ENCODE measurements at places on chromosomes 7 and 10.
A peak's percentile ranks its signal among the peaks of the same experiment; 100 is the strongest.

GRCh38 chr7:22125436-22125835 is 179.7 kb upstream of the CDCA7L start:
- DNase-seq = no peak

- DNase-seq = no peak
Measured at GRCh38 chr10:43822631-43823580, 174.2 kb upstream of the ZNF32 start.

GRCh38 chr10:60525716-60526585 is 136.3 kb upstream of the ANK3 start:
- DNase-seq = no peak

- DNase-seq = no peak
Measured at GRCh38 chr10:36254199-36254598, 612.1 kb upstream of the FZD8 start.

- no peak for DNase-seq
Measured at GRCh38 chr7:67588631-67589030, 592.0 kb downstream of the TYW1 start.

GRCh38 chr10:3873728-3874461 is 88.9 kb upstream of the KLF6 start:
- DNase-seq = no peak

- DNase-seq = no peak
Measured at GRCh38 chr10:12609435-12609834, 260.1 kb downstream of the CAMK1D start.

DNA sequence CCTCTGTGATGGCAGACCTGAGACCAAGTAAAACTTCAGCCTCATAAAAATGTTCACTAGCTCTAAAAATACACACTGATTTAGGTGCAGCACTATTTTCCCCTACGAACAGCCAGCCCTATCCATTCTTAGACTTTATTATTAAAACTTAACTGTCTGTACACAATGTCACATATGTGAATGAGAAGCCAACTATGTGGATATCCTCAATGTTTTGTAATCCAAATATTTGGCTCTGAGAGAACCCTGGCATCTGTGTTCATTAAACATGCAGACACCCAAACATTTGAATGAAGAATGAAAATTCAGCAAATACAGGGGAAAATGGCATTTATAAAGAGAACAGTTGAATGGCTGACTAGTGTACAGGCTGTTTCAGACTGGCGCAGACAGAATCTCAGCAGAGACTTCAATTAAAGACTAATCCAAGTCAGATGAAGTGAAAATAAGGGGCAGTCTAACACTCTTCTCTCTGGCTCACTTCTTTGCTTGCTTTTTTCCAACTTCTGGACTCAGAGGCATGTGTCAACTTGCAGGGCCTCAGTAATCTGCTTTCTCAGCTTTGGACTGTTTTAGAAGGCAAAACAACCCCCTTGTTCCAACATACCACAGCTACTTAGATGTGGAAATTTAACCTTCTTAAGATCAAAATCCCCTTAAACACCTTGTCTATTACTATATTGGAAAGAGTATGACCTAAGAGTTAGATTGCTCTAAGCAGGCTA is 47.4 kb upstream of the FAM180A start:
- peak; percentile 5 for DNase-seq

- DNase-seq = no peak
Measured at GRCh38 chr7:20464891-20465290, 134.2 kb downstream of the ITGB8 start.

DNA sequence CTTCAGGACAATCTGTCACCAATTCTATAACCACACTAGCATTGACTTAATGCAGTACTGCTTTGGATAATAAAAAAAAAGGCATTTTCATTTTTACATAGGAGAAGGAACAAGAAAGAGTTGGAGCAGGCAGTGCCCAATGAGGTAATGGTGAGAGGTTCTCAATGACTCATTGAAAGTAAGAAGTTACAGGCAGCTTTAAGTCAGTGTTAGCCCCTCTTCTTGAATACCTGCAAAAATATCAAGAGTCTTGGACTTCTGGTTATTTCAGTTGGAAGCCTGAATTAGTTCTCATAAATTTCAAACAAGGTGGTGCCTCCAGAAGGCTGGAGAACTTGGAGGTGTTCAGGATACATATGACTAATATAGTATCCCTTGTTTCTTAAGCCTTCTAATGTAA is 422.5 kb downstream of the HTR7 start:
- DNase-seq = no peak

DNA sequence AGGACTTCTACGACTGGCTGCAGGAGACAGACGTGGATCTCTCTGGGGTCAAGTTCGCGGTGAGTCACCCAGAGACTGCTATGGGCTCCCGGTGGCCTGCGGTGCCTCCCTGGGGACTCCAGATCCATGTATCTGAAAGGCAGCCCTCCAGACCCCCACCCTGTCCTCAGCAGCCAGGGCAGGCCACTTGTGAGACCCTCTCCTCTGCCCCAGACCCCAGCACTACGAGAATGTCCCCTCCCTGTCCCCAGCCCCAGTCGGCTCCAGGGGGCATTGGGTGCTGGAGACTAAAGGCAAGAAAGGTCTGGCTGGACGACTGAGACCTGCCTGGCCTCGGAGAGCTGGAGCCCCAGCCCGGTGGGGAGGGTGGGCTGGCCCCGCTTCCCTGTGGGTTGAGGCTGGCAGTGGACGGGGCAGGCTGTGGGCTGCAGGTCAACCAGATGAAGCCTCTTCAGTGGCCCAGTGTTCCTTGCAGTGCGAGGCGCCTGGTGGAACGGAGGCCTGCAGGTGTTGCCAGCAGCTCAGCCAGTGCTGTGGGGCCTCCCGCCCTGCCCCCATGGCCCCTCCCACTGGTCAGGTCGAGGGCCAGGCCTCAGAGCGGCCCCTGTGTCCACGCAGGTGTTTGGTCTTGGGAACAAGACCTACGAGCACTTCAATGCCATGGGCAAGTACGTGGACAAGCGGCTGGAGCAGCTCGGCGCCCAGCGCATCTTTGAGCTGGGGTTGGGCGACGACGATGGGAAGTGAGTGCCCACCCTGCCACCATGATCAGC is 13.8 kb downstream of the TMEM120A start:
- no peak for DNase-seq

- DNase-seq = no peak
Measured at GRCh38 chr10:45580371-45581215, 92.0 kb downstream of the ZFAND4 start.

DNA sequence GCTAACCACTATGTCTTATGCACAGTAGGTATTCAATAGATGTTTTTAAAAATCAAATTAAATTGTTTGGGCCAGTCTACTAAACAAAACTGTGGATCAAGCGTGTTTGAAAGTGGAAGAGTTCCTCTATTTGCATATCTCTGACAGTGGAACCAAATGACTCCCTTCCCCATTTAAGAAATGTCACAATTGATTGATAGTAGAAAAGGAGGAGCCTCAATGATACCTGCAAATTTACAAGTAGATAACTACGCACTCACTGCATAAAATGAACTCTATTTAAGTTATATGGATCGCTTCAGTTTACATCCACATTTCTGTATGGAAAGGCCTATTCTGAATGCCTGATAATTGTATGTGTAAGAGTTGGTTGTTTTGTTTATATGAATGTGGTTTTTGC is 163.3 kb upstream of the MTPN start:
- DNase-seq = no peak

GRCh38 chr7:68243128-68243527 is 1246.5 kb downstream of the TYW1 start:
- no peak for DNase-seq

- DNase-seq = peak; percentile 51
Measured at GRCh38 chr7:85630904-85631600, 444.2 kb upstream of the SEMA3D start.

- peak; percentile 35 for DNase-seq
Measured at GRCh38 chr10:115975506-115975905, 297.5 kb downstream of the GFRA1 start.

DNA sequence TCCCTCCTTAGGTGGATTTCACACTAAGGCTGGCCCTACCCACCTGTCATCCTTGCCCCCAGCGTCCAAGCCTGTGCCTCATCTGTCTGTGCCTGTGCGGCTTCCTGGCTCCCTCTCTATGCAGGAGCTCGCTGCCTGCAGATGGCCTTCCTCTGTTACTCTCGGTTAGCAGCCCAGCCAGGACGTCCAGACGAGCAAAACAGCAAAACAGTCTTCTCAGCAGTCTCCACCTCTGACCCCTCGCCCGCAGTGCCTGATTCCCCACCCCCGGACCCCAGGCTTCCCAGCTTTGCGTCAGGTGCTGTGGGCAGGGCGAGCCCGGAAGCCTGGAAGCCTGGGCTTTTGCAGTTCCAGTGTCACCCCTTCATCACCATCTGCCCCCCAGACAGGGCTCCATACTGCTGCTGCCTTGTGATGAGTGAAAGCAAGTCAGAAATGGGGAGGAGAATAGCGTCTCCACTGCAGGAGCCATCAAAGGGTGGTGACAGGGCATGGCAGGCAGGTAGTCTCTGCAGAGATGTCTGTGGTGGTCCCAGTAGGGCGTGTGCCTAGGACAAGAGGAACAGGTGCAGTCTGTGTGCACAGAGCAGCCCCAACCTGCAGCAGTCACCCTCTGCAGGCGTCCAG is 88.5 kb downstream of the ADCY1 start:
- DNase-seq = peak; percentile 38

DNA sequence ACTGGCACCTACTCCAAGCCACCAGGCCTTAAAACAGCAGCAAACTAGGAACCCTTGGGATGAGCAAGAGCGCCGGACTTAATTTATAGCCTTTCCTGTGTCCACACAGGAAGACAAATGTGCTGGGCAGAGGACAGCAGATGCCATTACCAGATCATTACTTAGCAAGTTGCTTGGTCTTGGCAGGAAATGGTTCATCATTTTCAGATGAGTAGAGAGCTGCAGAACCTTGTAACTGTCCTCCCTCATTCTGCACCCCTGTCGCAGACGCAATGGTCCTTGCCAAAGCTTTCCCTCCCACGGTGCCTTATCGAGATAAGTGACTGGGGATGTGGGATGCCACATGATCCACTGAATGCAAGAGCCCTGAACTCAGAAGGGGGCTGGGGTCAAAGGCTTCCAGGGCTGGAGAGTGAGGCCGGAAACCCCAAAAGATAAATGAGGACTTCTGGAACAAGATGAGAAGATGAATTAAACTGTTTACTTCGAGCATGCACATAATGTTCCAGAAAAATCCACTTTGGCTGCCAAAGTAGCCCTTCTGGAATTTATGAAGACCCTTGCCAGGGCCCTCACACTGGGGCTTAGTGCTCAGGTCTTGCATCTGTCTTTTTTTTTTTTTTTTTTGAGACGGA is 145.6 kb upstream of the ZNF32 start:
- no peak for DNase-seq

- DNase-seq = no peak
Measured at GRCh38 chr7:148662646-148663045, 36.1 kb upstream of the CUL1 start.

DNA sequence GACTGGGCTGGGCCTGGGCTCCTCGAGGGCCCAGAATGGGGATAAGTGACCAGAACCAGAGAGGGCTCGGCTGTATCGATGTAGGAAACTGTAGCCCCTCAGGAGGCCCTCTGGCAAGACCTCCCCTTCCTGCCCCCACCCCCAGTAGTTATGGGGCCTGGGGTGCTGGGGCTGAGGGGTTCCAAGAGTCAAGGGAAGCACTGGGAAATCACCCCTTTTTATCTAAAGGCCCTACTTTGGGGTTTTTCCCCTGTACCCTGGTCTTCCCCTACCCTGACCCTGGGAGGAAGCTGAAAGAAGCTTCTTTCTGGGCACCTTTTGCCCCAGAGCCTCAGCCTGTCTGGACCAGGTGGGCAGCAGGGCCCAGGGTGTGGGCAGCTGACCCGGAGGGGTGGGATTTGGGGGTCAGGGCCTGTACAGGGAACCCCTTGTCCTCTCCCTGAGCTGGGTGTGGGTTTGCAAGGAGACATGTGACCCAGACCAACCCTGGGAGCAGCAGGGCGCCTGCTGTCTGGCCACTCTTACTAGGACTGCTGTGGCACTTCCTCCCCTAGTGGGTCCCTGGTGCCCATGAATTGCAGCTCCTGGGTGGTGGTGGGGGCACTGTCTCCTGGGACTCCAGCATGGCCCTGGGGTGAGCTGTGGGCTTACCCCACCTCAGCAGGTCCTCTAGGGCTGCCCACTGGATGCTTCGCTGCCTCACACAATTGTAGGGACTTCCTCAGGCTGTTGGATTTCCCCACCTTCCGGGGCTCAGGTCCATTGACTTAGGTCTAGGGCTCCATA is 1.5 kb downstream of the IRF5 start:
- peak; percentile 51 for DNase-seq

DNA sequence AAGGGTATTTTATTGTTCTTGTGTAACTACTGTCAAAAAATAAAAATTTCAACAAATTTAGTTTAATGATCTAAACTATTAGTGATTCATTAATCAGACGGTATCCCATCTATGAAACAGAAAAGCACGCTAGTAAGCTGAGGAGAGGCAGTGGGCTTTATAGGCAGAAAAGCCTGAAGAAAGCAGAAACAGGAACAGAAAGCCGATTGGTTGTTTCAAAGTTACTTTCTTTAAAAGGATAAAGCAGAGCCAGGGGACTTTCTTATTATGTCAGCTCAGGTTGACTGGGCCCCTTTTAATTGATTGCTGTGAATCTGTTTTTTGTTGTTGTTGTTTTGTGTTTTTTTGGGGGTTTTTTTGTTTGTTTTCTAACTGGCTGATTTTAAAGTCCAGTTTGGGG is 105.5 kb downstream of the TES start:
- DNase-seq = no peak

GRCh38 chr10:116240157-116240950 is 32.7 kb downstream of the GFRA1 start:
- no peak for DNase-seq

- DNase-seq = no peak
Measured at GRCh38 chr7:101942603-101943210, 125.3 kb downstream of the CUX1 start.

DNA sequence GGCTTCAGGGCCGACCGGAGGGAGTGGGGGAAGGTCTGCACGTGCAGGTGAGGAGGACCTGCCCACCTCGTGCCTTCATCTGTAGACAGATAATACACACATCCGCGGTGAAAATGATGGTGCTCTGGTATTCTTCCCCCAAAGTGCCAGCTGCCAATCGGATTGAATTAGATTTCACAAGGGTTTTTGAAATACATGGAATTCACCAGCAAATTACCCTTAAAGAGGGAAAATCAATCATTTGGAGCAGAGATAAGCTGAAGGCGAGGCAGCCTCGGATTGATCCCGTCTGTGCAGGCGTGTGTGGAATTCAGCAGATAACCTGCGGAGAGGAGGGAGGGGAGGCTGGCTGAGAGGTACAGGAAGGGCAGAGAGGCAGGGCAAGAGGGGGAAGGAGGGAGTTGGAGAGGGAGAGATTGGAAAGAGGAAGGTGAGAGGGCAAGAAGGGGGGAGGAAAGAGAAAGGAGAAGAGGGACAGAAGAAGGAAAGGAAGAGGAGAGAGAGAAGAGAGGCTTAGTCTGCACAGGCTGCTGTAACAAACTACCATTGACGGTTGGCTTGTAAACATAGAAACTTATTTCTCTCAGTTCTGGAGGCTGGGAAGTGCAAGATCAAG is 84.2 kb downstream of the C10orf105 start:
- DNase-seq = peak; percentile 72

GRCh38 chr10:96632974-96633710 is 46.3 kb upstream of the TM9SF3 start:
- DNase-seq = peak; percentile 89

GRCh38 chr10:70068925-70069324 is 16.3 kb downstream of the MACROH2A2 start:
- DNase-seq = no peak

- DNase-seq = no peak
Measured at GRCh38 chr10:98533746-98534445, 87.2 kb upstream of the HPS1 start.

Measured in islet precursor cell (in vitro differentiated cells).